Stimulated activated CD8-positive, alpha-beta memory T cell treated with anti-CD3 and anti-CD28 coated beads, Interleukin-15, amount 100 ng/mL, for 48 hours (primary cell): ENCODE measurements at places on chromosomes 7 and 10.

DNA sequence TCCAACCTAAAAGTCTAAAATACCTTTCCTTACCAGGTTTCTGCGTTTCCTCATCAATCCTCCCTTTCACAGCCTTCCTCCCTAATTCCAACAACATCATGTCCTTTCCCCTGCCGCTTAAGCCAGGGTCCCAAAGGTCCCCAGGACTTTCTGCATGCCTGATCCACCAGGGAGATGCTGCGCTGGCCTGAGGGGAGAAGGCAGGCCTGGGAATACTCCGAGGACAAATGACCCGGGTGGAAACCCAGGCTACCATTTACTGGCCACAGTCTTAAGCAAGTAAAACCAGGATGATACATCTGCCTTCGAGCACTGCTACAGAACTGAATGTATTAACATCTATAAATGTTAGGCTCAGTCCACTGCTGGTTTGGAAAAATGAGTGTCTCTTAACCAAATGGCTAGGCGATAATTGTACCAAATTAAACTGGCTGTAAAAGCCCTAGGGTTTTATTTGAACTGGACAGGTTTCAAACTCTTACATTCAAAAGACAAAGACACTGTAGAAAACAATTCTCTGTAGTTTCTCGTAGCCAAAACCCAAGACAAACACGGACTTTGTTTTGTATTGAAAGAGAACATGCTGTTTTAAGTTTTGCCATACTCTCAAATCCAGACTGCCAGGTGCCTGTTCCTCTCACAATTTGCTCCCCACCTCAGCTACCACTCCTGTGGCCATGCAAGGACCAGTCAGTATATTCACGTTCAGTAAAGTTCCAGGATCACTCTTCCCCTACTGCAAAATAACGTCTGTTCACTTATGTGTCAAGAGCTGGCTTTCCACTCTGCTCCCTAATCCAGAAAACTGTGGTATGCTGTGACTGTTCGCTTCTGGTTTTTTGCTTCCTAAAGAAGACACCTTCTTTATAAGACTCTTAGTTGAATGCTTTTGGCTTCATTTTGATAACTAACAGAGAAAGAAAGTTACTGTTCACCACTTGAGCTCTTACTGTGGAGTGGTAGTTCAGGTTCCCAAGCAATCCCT, 145.7 kb downstream of the RNF216 start:
- DNase-seq: no peak

GRCh38 chr10:101354328-101355071, 535 bp downstream of the BTRC start:
- peak; percentile 23 for DNase-seq

DNA sequence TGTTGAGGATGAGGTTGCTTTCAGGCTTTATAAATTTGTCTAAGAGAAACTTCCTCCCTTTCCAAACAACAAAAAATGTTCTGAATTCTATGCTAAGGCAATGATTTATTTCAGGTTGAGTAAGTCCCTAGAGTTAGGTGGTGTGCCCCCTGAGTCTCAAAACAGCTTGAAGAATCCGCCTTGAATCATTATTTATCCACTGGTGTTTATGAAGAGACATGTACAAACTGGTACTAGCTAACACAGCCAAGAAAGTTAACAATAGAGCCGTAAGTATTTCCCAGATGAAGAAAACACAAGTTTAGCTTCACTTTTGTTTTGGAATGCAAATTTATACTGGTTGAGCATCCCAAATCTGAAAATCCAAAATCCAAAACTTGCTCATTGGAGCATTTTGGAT, 66.2 kb upstream of the SRPK2 start:
- no peak for DNase-seq

DNA sequence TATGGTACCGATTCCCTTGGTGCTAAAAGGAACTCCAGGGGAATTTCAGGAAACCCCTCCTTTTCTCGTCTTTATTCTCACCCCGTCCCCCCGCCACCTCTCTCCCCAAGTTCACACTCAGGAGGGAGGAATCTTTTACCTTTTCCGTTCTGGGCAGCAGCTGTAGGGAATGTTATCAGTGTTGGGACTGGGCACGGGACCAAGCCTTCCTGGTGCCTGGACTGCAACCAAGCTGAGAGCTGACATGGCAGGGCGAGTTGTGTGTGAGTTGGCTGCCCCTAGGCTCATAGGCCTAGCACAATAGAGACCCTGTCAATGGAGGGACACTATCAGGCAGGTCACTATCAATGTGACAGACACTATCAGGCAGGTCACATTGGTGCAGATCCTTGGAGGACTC, 121.4 kb downstream of the TCF7L2 start:
- DNase-seq: no peak

DNA sequence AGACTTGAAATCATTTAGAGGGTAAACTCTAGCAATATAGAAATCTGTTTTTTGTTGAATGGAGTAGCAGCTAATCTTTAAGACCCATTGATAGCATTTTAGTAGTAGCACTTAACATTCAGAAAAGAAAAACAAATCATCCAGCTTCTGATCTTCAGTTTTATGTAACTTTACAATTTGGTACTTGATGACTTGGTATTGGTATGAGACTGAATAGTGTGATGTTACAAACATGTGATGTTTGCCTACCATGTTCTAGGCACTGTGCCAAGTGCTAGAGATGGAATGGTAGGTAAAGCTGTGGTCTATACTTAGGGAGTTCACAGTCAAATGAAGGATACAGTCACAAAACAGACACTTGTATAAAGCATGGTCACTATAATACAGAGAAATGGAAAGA, 21.3 kb downstream of the ZEB1 start:
- no peak for DNase-seq

- no peak for DNase-seq
These were observed 263.9 kb downstream of the ETV1 start for GRCh38 chr7:13725591-13725990.

- no peak for DNase-seq
These were observed 690.5 kb downstream of the PARD3 start for GRCh38 chr10:34124522-34125035.

GRCh38 chr10:81082621-81083376, 545.1 kb downstream of the SH2D4B start:
- DNase-seq: no peak

DNA sequence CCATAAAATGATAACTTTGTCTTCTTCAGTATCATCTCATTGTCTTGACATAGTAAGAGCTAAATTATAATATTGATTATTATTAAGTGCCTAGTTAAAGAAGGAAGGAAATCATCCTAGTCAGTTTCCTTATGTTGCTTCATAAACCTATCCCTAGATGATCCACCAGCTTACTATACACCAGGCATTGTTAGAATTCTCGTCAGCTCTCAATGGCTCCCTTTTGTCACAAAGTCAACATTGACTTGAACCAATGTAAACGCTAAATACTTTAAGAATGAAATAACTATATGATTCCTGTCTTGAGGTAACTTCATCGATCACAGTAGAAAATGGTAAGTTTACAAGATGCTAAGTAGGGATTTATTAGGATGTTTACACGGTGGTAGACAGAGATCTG, 1162.9 kb downstream of the CNTNAP2 start:
- DNase-seq: no peak

DNA sequence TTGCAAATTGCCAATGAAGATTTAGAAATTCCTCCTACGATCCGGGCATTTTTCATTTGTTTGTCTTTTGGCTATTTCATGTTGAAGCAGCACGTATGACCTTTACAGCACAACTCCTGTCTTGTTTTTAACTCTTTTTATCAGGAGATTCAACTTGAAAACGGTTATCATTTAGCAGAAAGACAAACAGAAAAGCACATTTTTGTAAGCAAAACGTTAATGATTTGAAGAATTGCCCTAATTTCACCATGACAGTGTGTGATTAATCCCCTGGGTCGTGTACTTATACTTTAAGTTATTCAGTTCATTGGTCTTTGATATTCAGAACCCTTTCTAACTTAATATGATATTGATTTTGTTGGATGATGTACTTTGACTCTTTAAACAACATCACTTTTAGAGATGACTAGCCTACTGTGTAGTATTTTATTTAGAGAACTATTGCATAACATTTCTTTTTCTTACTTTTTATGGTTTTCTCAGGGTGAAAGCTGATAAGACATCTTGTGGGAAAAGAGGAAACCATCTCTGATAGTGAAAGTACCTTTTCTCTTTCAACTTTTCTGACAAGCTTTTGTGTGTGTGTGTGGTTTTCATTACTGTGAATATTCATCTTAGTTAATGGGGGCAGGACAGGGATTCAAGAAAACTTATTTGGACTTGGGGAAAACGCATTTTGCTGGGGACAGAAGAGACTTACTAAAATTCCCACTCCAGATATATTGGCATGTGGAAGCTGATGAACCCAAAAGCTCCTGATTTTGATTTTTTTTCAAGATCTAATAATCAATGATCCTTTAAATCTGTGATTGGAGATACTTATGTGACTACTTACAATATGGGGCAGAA, 8.1 kb downstream of the HHEX start:
- DNase-seq: no peak

DNA sequence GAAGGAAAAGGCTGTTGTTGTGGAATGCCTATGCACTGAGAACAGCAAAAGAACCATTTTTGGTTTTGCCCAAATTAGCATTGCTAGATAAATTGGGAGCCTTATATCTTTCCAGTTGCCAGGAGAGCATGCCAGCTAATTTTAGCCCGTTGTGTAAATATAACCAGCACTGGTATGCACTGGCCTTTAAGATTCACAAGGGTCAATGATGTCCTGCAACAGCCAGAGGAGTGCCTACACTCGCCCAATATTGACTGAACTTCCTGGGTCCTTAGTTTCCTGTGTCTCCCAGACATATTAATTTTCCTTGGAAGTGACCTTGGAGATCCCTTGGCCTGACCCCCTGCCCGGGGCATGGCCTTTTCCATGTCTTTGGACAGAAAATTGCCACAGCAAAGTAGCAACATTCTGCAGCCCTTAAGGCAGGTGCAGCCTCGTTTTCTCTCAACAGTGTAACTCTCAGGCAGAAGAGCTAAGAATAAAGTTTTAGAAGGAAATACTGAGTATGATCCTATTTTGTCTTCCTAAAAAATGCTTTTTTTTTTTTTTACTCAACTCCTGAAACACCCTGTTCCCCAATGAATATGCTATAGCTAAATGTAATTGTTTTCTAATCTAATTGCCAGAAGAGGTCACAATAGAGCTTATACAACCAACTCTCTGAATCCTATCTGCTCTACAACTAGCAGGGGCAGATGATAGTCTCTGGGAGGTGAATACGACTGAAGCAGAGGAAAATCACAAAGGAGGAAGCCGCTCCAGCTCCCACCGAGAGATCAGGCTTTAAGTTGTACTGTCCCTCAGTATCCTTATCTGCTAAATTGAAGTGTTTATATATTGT, 131.9 kb upstream of the PCGF5 start:
- no peak for DNase-seq

DNA sequence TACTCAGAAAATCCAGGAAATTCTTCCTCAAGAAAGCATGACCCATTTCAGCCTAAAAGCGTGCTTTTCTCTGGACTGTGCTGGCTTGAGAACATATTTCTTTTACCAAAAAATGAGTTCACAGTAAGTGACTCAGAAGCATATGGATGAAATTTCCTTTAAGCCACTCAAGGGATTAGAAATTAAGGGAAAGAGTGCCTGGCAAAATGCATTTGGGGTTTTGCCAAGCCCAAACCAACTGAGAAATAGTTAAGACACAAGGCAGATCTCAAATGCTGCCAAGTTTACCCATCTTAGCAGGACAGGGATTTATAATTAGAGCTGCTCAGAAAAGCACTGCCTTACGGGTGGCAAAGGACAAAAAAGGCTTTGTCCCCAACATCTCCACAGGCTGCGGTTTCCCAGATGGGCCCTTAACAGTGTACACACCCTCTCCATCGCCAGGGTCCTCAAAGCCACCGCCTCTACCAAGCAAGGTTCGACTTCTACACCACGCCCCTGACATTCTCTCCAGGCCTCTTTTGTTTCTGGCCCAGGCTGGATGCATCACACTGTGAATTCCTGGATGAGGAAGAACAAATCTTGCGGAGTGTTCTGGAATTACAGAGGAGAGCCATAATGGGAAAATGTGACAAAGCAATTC, 30.1 kb upstream of the CDHR3 start:
- no peak for DNase-seq

GRCh38 chr10:132151286-132151950, 35.3 kb upstream of the DPYSL4 start:
- no peak for DNase-seq

- peak; percentile 75 for DNase-seq
These were observed 40.8 kb downstream of the HK1 start for GRCh38 chr10:69318867-69319727.

GRCh38 chr10:107152087-107152486, 12.4 kb downstream of the SORCS1 start:
- no peak for DNase-seq

- DNase-seq: no peak
These were observed 213.9 kb downstream of the CREB5 start for GRCh38 chr7:28626221-28626620.

DNA sequence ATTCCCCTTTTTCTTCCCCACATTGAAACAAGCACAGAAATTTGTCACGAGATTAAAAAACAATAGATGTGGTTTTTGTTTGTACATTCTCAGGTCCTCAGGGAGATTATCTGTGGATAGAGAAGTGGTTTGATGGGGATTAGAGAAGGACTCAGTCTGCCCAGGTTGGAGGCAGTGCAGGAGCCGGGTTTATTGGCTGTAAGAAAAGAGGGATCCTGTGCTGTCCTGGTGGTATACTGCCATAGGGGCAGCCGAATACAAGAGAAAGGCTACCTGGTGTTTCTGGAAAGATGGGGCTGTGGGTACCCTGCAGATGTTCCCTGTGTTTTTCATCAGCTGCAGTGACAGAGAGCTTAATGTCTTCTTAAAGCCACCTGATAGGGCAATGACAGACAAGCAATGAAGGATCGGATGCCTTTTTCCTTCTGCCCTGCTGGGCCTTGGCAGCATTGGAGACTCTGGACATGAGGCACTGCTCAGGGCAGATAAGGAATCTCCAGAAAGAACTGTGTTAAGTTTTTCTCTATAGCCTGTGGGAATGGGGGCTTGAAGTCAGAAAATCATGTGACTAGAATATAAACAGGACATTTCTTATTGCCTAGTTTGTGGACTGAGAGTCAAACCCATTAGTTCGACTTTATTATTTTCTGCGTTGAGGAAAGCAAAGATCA, 18.1 kb upstream of the GPR141 start:
- DNase-seq: no peak

GRCh38 chr7:92698237-92698841, 108.1 kb upstream of the FAM133B start:
- DNase-seq: no peak

GRCh38 chr7:112515989-112516388, 35.2 kb downstream of the LSMEM1 start:
- DNase-seq: no peak

- no peak for DNase-seq
These were observed 1.0 kb downstream of the POLM start for GRCh38 chr7:44081266-44081748.

DNA sequence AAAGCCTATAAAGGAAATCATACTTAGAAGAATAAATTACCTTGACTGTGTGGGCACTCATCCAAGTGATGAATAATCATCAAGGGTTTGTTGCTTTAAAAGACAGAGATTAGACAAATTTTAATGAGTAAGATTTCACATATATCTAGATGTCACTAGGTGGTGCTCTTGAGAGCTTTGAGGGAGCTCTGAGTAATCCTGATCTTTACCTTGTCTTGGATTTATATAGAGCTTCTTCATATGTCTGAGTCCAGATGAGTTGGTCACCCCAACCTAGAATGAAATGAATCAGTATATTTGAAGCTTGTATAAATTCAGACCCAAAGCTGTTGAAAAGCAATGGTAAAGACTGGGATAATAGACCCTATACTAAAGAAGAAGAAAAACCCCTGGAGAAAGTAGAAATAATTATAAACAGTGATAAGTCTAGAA, 3.7 kb downstream of the AGR2 start:
- DNase-seq: no peak

- DNase-seq: no peak
These were observed 178.0 kb downstream of the SRPK2 start for GRCh38 chr7:105210721-105211205.

- DNase-seq: no peak
These were observed 495.6 kb upstream of the KLF6 start for GRCh38 chr10:4280461-4281189.
